ENCODE measurements at places on chromosomes 11 and 22.

DNA sequence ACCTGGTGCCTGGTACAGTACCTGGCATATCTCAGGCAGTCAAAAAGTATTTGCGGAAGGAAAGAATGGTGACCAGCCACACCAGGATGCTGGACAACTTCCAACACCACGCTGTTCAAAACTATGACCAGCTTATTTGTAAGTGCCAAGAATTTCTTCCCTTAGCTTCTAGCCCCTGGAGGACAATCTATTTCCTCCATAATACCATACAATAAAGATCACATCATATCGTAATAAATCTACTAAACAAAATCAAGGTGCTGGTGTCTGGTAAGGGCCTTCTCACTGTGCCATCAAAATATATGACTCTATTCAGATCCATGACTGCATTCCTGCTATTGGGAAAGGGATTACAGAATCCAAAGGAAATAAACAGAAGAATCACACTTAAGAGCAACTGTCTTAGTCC is 51.5 kb downstream of the ALG9 start:
- no peak for DNase-seq

- no peak for DNase-seq
These were observed 107.8 kb downstream of the LARGE1 start for GRCh38 chr22:33812360-33812977.

DNA sequence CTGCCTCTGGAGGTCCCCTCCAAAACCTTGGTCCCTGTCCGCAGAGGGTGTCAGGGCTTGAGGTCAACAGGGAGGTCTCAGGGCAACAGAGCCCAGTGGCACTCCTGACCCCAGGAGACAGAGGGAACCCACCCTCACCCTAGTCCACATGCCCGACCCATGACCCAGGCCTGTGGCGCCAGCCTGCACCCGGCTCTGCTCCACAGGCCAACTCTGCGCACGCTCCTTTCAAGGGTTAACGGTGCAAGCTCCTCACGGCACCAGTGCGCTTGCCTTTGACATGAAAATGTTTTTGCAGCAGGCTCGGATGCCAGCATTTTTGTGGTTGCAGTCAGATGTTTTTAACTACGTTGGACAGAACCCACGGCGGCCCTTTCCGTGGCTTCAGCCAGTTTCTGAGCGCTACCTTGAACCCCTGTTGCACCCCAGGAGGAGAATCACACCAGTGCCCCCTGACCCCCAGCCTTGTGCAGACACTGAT is 68.6 kb downstream of the CDKN1C start:
- no peak for DNase-seq

DNA sequence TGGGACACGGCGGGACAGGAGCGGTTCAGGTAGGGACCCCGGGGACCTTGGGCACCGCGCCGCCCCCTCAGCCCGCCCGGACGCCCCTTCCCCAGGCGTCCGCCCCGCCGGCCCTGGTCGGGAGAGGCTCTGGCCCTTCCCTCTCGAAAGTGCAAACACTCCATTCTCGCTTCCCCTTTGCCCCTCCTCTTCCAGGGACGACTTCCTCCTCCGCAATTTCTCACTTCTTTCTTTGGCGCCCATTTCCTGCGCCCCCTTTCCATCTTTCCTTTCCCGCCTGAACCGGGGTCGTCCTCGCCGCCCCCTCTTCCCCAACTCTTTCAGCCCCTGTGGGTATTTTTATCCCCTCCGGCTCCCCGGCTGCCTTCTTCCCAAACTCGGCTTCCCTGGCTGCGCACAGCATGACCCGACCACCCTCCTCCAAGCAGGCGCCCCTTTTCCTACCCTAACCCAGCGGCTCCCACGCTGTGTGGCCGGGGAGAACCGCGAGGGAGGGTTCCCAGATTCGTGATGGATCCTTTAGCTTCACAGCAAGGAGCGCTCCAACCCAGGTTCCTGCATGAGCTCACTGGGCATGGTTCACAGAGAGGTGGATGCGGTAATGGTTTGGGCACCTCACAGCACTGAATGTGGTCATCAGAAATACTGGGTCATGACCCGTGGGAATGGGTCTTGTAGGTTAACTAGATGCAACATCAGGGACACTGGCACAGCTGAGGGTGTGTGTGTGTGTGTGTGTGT is 689 bp downstream of the RAB39A start:
- DNase-seq = no peak

DNA sequence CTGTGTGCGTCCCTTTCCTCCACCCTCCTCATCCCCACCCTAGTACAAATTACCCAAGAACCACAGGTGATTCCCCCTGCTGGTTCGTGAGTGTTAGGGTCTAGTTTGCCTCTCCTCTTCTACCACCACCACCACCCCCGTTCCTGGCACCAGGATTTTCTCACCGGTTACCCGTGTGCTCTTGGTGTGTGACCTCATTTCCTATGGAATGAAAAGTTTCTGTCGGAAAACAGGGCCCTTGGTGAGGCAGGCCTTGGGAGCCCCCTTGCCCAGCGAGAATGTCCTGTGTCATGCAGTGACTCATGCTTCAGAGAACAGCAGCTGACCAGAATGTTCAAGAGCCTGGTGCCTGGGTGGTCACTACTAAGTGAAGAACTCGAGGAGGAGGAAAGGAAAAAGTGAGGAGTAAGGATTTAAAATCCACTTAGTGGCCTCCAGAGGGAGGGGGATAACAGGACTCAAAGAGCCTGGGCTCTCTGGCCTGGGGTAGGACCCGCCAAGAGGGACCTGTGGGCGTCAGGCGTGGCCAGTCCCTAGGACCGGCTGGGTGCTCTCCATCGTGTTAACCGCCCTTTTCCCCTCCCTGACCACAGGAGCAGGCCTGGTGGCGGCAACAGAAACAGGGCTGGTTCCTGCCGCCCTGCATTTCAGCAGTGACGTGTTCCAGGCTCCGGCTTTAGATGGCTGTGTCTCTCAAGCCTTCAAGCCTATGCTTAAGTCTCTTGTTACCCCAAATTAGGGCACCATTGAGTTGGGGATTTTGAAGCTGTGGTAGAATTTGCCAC is 30.2 kb downstream of the C22orf31 start:
- no peak for DNase-seq

DNA sequence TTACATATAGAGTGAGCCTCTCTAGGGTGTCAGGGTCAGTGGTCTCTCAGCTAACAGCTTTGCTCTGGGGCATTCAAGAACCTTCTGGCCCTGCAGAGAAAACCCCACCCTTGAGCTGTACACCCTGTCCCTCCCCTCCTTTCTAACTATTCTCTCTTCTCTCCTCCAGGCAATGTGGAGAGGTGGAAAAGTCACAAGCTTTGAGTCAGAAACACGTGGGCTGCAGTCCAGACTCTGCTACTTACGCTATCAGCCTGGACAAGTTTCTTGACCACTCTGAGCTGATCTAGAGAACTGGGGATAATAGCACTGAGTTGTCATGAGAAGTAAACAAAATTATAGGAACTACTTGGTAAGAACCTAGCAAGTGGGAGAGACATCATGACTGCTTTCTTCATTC is 10.7 kb upstream of the FAM83F start:
- no peak for DNase-seq

GRCh38 chr11:76808996-76809395 is 25.8 kb downstream of the TSKU start:
- no peak for DNase-seq

- no peak for DNase-seq
These were observed 70.8 kb downstream of the RNF169 start for GRCh38 chr11:74819400-74819799.

DNA sequence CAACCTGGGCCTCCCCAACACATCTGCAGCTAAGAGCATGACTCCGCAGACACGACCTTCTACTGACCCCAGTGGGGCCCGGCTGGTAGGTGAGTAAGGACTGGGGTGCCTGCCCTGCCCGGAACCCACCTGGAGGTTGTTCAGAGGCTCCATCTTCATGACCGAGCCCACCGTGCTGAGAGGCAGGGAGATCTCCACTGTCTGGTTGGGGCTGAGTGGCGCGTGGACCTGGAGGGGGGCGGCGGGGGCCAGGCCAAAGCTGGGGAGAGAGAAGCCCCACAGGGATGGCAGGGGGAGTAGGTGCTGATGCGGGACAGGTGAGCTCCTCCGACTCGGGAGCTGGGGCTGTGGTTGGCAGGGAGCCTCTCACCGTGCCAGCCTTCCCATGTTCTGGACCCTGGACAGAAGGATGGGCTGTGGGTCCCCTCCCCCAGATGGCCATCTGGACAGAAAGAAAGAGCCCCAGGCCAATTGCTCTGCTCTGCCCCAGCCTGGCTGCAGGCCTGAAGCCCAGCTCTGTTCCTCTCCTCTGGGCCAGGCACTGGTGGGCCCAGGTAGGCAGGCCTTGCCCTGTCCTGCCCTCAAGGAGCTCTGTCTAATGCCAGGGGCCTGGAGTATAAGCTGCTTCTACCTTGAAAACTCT is 16.3 kb upstream of the RASL10A start:
- no peak for DNase-seq

GRCh38 chr11:32894149-32894827 is 1.7 kb downstream of the QSER1 start:
- DNase-seq = no peak

DNA sequence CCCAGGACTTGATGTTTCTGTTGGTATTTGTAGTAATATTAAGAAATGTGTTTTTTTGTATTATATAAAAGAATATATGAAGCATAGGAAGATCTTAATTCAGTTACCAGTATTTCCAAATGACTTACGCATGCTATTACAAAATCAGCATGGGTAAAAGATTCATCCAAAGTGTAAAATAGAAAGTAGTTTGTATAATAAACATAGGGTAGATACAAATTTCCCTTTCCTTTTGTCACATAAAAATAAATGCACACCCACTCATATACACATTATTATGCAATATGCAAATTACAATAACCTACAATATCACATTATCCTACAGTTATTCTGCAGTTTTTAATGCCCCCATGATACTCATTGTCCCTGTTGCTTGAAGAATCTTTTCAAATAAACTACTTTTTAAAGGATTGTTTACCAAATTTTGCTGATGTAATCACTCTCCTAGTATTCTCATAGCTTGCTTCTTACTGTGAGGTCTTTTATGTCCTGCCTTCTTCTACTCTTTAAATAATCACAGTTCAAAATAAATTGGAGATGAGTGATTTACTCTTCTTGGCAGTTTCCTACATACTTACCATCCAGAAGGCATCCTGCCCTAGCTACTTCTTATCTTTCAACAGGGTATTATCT is 244.0 kb downstream of the CASP12 start:
- DNase-seq = no peak

- DNase-seq = no peak
These were observed 15.5 kb downstream of the FGF3 start for GRCh38 chr11:69803604-69804218.

- no peak for DNase-seq
These were observed 335.4 kb upstream of the RAG2 start for GRCh38 chr11:36933481-36933880.

- no peak for DNase-seq
These were observed 5.7 kb upstream of the FBXO3 start for GRCh38 chr11:33779849-33780528.

GRCh38 chr11:70713988-70714665 is 315.8 kb downstream of the CTTN start:
- no peak for DNase-seq

- DNase-seq = no peak
These were observed 2.3 kb upstream of the MALAT1 start for GRCh38 chr11:65496304-65497140.

DNA sequence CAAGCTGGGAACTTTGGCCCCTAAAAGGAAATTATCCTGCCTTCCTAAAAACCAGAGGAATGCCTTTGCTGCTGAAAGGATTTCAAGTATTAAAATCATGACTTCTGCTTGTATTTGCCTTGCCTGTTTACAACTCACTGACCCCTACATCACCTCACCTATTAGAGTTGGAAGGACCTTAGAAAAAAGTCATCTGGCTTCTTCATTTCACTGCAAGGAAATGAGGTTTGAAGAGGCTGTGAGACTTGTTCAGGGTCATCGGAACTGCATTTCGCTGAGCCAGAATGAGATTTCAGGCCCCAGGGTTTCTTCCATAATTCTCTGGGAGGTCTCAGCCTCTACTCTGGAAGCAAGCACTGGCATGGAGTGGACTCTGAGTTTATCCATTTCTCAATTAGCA is 304.1 kb downstream of the BUD13 start:
- no peak for DNase-seq

- no peak for DNase-seq
These were observed 58.7 kb upstream of the CHST1 start for GRCh38 chr11:45724153-45724552.

DNA sequence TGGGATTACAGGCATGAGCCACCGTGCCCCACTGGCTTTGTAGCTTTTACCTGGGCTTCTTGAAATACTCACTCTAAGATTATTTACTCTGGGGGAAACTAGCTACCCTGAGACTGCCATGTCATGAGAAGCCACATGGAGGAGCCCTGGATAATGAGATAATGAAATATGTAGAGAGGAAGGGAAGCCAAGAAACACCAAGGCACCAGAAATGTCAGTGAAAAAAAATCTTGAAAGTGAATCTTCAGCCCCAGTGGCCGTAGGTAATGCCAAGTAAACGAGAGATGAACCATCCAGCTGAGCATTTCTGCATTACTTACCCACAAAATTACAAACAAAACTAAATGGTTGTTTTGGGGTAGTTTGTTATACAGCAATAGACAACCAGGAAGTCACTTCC is 125.6 kb downstream of the APIP start:
- DNase-seq = no peak

GRCh38 chr22:39364714-39365491 is 15.1 kb downstream of the SYNGR1 start:
- no peak for DNase-seq

DNA sequence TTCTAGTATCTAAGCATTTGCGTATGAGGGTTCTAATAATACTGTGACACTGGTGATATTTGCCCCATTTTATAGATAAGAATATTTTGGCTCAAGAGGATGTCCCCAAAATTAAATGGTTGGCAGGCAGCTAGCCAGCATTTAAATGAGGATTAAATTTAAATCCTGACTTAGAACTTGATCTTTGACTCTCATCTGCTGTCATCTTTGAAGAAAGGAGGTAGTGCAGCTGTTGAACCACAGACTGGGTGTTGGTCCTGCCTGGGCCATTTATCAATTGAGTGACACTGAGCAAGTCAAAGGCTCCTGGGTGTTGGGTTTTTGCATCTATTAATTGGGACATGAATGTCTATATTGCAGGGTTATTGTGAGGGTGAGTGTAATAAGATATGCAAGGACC is 112.3 kb downstream of the INSC start:
- no peak for DNase-seq

GRCh38 chr11:77046060-77046501 is 11.9 kb downstream of the B3GNT6 start:
- no peak for DNase-seq

GRCh38 chr11:97614606-97615005 is 1224.8 kb downstream of the JRKL start:
- DNase-seq = no peak

DNA sequence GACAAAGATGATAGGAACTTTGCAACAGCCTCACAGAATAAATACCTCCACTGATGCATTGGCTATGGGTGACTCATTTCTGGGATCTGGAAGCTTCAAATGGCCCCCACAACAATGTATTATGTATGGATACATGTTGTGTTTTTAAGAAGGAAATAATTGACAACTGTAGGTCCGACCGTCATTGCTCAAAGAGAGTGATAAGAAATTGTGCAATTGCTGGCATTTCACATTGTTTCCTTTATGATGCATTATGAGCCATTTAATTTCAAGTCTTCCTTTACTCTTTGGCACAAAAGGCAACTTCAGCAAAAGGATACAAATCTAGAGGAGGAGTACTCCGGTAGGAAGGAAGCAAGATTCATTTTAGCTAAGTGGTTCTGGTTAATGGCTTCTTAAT is 2.0 kb downstream of the ANO3 start:
- DNase-seq = no peak

- DNase-seq = no peak
These were observed 304.3 kb upstream of the NCAM1 start for GRCh38 chr11:112656772-112657428.

GRCh38 chr11:111104185-111104584 is 141.3 kb upstream of the POU2AF2 start:
- no peak for DNase-seq

All from stimulated activated CD8-positive, alpha-beta memory T cell treated with anti-CD3 and anti-CD28 coated beads, Interleukin-4, amount 100 ng/mL, for 4 hours (primary cell).